ENCODE measurements at places on chromosomes 1 and 21. TPM values are rescaled to one million over a fixed set of nuclear protein-coding genes. Genes with fewer than 3 reads are reported as not detected.

Gene RPE65
- not detected for total RNA-seq

- no peak for DNase-seq
- H3K27ac ChIP-seq: no peak overlapping the region
- no peaks in the 10 kb centered on the region for H3K27me3 ChIP-seq
- no peaks in the 10 kb centered on the region for H3K36me3 ChIP-seq
Measured at GRCh38 chr1:17250601-17251000, 1.7 kb downstream of the PADI3 start.

- no peaks in the 10 kb centered on the region for H3K36me3 ChIP-seq
- DNase-seq: peak; percentile 23
- H3K27ac ChIP-seq: no peak overlapping the region
- H3K4me1 ChIP-seq: no peaks in the 10 kb centered on the region
Measured at GRCh38 chr1:111406321-111406768, 21.2 kb downstream of the OVGP1 start.

GRCh38 chr1:983798-984475, 2.0 kb upstream of the PERM1 start:
- H3K27me3 ChIP-seq: peaks cover 14% of the 10 kb centered on the region
- H3K27ac ChIP-seq: no peak overlapping the region
- no peaks in the 10 kb centered on the region for H3K36me3 ChIP-seq
- peak overlapping the region; percentile 62 for H3K4me3 ChIP-seq

GRCh38 chr1:15362737-15363128, 47.0 kb upstream of the EFHD2 start:
- no peak for DNase-seq
- no peaks in the 10 kb centered on the region for H3K4me1 ChIP-seq
- no peaks in the 10 kb centered on the region for H3K27me3 ChIP-seq
- no peaks in the 10 kb centered on the region for H3K36me3 ChIP-seq

DNA sequence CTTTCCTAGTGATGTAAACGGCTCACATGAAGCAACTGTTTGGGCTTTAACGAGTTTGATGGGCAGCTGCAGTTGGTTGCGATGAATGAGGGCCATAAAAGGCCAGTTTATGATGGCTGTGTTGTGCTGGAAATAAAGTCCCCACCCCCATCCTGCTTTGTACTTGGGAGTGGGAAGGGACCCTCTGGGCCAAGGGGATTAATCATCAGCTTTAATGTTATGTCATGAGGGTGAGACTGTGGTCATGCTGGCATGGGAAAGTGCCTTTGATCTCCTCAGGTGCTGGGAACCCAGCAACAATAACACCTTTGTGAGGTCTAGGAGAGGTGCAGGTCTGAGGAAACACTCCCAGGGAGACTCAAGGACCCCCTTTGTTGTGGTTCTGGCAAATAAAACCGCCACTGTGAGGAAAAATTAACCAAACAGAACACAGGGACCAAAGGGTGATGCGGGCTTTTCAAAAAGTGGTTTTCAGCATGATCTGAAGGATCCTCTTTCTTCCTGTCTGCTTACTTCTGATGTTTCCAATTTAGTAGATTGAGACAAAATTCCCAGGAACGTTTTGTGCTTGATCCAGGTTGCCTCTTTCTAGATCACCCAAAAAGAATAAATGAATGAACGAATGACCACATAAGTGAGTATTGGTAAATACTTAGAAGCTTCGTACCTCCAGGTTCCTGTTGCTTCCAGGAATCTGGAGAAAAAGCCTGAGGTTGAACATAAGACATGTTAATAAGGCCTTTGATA, 257.8 kb upstream of the HOOK1 start:
- no peaks in the 10 kb centered on the region for H3K4me1 ChIP-seq
- DNase-seq: no peak
- H3K27me3 ChIP-seq: no peaks in the 10 kb centered on the region
- H3K36me3 ChIP-seq: no peaks in the 10 kb centered on the region
- no peak overlapping the region for H3K27ac ChIP-seq
- H3K4me3 ChIP-seq: no peak overlapping the region

All from GM23248 (cell line).